ACHN (cell line): ENCODE measurements at places on chromosomes 4 and X.

- DNase-seq = no peak
Measured at GRCh38 chrX:56795309-56795868, 66.3 kb downstream of the NBDY start.

- DNase-seq = no peak
Measured at GRCh38 chr4:46550471-46550870, 160.5 kb upstream of the GABRA2 start.

GRCh38 chr4:184280137-184280536, 62.5 kb upstream of the ENPP6 start:
- DNase-seq = no peak

GRCh38 chr4:109996526-109996925, 83.8 kb downstream of the EGF start:
- no peak for DNase-seq

GRCh38 chrX:40578039-40578695, 2.6 kb upstream of the ATP6AP2 start:
- no peak for DNase-seq

- DNase-seq = no peak
Measured at GRCh38 chr4:15037923-15038541, 35.8 kb downstream of the CPEB2 start.

DNA sequence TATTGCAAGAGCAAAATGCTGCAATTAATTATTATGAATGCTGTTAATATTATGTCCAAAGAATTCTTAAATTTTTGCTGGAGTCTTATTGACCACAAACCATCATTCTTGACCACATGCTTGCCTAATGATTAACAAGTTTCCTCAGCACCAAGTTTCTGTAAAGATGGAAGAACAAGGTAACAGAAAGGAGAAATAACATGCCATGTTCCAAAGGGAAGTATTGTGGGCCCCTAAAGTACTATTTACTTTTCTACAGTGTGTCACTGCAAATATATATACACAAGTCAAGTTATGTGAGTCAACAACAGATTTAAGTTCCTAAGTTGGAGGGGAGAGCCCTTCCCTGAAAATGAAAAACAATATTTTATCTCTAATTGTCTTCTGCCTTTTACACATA, 20.6 kb downstream of the FAM47E start:
- DNase-seq = no peak

DNA sequence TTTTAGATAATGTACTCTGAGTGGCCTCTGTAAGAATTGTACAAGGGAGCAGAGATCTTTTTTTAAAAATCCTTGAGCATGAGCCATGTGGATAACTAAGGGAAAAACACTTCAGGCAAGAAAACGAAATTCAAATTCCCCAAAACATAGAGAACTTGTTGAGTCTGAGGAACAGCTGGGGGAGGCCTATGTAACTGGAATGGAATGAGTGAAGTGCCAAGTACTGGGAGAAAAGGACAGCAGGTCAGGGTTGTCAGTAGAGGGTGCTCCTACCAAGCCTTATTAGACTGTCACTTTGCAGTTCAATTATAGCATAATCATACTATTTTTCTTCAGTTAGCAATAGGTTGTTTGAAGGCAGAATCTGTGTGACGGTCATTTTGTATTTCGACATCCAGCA, 135.1 kb downstream of the ARHGAP6 start:
- no peak for DNase-seq

GRCh38 chr4:86563416-86563815, 30.7 kb upstream of the PTPN13 start:
- no peak for DNase-seq

- DNase-seq = no peak
Measured at GRCh38 chr4:121326597-121326996, 54.2 kb downstream of the QRFPR start.

GRCh38 chr4:16387448-16387847, 161.2 kb upstream of the TAPT1 start:
- DNase-seq = no peak
